ENCODE measurements at places on chromosomes 5 and 9.

DNA sequence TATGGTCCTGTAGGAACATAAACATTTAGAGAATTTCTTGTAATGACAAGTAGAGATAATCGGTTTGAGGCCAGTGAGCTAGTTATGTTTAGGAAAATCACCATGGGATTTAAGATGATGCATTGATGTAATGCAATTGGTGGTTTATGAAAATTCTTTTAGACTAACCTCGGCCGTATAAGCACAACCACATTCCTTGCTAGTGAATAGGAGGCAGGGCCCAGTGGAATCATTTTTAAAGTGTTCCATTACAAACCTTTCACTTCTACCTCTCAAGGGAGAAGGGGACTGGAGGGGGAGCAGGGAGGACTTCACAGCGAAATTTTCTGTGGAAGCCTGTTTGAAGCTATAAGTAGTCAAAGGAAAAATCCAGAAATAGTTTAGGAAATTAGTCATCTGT lies 71.8 kb upstream of the NFIL3 start:
- peak; percentile 78 for DNase-seq

- peak; percentile 34 for DNase-seq
Observed at GRCh38 chr5:135010502-135011354, 23.3 kb downstream of the PITX1 start.

- DNase-seq, result peak; percentile 83
Observed at GRCh38 chr5:154189819-154190594, 526 bp upstream of the GALNT10 start.

DNA sequence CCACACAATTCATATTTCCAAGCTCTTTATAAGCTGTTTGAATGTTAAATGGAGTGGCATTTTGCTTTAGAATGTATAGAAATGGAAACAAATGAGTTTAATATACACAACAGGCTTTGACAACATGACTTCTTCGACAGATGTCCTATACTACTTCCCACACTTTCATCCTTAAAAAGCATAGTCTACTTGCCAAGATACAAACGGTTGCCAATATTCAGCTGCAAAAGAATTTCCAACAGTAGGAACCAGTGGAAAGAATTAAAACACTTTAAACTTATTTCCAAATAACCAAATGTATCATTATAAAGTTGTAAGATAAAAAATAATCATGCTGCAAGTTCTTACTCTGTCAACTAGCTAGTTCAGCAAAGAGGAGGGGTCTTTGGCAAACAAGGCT lies 456.4 kb downstream of the PDE4D start:
- DNase-seq, result no peak

DNA sequence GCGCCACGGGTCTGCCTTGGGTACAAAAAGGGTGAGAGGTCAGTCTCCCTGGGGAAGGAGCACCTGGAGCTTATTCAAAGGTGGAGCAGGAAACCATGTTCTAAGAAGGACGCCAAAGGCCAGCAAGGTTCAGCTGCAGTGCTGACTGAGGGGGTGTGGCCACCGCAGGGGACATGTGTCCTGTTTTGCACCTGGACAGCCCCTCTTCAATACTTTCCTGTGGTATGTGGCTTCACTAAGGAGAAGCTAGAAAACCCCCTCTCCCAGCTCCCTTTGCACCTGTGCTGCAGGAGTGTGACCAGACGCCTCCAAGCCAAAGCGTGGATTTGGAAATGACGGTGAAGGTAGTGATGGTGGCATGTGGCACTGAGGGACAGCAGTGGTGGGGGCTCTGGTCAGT lies 23.6 kb downstream of the TRIM14 start:
- no peak for DNase-seq

DNA sequence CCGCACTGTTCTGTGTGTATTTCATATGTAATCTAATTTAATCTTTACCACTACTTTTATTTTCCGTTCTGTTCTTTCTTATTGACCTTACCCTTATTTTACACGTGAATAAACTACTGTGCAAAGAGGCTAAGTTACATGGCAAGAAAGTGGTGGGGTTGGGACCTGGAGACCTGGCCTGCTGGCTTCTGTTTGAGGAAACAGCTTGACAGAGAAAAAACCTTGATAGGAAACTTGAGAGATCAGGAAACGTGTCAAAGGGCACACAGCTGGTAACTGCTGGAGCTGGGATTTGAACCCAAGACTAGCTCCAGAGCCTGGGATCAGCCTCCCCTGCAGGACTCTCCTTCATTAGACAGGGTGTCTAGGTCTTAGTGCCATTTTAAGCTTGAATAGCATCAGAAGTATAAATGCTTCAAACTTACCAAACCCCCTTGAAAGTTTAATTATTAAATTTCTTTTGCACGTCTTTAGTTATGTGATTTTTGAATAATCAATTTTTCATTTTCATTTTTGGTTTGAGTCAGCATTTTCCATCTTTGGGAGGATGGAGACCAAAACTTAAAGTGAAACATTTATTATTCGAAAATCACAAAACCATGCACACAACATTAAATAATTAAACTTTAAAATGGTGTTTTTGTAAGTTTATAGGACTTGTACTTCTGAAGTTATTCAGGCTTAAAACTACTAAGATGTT lies 129.5 kb downstream of the RGS3 start:
- no peak for DNase-seq

DNA sequence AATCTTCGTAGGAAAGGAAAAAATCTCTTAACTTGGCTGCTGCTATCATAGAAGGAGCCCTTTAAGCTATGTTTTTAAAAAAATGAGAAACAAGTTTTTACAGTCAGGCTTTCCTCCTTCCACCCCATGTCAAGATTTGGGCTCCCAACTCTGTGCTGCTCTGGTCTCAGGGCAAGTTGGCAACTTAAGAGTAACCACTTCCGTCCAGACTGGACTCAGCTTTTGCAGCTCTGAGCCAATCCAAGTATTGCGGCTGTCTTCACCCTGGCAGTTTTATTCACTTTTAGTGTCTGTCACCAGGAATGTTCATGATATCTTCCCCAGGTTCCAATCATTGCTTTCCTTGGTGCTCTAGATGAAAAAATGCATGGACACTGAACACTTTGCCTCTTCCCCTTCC lies 115.9 kb upstream of the GAS1 start:
- no peak for DNase-seq

DNA sequence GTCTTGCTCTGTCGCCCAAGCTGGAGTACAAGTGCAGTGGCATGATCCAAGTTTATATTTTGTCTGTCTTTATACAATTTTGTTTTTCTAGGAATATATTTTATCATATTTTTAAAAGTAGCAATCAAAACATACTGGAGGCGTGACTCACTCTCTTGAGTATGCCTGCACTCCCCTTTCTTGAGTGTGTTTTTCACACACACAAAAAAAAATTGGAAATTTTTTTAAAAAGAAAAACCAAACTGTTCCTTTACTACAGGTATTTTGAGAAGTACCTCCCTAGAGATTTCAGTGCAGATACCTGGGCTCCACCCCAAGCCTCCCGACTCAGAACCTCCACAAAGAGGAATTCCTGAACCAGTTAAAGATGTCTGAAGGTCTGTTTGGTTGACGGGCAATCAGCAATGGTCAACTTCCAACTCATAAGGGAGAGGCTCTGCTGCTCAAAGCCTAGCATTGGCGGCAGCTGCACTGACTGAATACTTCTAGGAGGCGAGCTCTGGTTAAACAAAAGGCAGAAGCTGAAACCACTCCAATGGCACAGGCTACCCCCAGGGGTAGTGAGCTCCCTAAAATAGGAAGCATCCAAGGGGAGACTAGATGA lies 27.4 kb downstream of the PDE6A start:
- DNase-seq, result peak; percentile 30

- no peak for DNase-seq
Observed at GRCh38 chr5:24621792-24622191, 23.0 kb downstream of the CDH10 start.

DNA sequence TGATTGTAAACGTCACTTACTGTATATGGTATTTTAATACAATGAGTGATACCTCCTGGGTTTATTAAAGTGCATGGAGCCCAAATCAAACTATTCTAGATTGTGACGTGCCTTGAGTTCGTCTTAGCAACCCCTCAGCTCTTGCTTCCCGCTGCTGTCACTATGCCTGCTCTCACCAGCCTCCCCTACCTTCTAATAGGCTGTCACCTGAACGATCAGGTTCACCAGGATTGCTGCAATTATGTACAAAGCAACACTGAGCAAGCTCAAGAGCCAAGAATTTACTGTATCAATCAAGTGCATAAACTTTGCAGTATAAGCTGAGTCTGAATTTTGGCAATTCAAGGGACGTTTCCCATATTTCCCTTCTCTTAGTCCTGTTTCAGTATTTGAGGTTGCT lies 3.0 kb downstream of the LECT2 start:
- DNase-seq, result no peak

GRCh38 chr9:589723-590122 lies 251.8 kb upstream of the DMRT1 start:
- DNase-seq, result no peak

DNA sequence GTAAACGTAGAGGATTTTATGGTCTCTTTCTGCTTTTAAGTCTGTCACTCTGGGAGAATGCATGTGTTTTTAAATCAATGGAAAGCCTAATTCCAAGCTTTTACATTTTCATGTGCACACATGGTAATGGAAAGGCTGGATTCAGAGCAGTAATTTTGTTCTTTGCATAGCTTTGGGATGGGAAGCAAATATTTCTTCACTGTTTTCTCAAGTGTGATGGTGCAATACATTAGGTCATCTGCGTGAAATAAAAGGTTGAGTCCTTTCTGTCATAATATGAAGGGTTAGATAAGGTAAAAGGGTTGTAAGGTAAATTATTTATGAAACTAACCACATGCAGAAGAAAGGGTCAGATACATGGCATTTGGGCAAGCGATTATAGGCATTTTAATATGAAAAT lies 88.2 kb upstream of the NR3C1 start:
- no peak for DNase-seq

- no peak for DNase-seq
Observed at GRCh38 chr5:42953041-42953440, 87.1 kb downstream of the ANXA2R start.

GRCh38 chr9:114503009-114503408 lies 2.3 kb downstream of the WHRN start:
- DNase-seq, result no peak

- no peak for DNase-seq
Observed at GRCh38 chr5:147417135-147417813, 92.6 kb downstream of the DPYSL3 start.

GRCh38 chr5:151680944-151681427 lies 5.7 kb downstream of the SPARC start:
- no peak for DNase-seq

GRCh38 chr9:101275769-101276250 lies 109.0 kb downstream of the BAAT start:
- no peak for DNase-seq

Measured in ELR (cell line).